ENCODE measurements at places on chromosomes 3 and 15. TPM values are rescaled to one million over a fixed set of nuclear protein-coding genes. Genes with fewer than 3 reads are reported as not detected.
A peak's percentile ranks its signal among the peaks of the same experiment; 100 is the strongest.

The ADAMTS7 gene
- 64.7 TPM for total RNA-seq

The ADIPOQ gene
- not detected for total RNA-seq

The FBLN2 gene
- total RNA-seq: 1.4 TPM

The GOLGA8M gene
- 1.6 TPM for total RNA-seq

The TTC23 gene
- total RNA-seq: 18.6 TPM

The VPS13C gene
- total RNA-seq: 57.5 TPM

- H3K36me3 ChIP-seq: no peaks in the 10 kb centered on the region
- no peak overlapping the region for H3K4me3 ChIP-seq
- H3K4me1 ChIP-seq: no peaks in the 10 kb centered on the region
These were observed 13.1 kb upstream of the SKIC8 start for GRCh38 chr15:78312536-78312935.

DNA sequence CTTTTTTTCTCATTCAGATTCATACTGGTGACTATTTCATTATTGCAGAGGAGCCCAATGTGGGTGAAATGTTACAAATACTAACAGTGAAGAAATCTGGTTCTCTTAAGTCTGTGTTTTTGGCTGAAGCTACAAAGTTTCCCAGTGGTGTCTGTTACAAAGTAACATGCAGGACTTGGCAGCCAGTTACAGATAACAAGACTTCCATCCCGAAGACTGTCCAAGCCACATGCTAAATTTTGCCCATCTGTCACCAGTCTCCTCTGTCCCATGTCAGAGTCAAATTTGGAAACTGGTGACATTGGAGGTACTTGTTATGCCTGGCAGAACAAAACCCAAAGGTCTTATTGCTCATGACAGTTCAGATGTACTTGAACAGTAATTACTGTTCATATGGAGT, 269.2 kb upstream of the GOLIM4 start:
- no peaks in the 10 kb centered on the region for H3K27me3 ChIP-seq
- H3K4me3 ChIP-seq: no peak overlapping the region
- no peaks in the 10 kb centered on the region for H3K4me1 ChIP-seq
- no peak overlapping the region for H3K27ac ChIP-seq
- no peak for DNase-seq

GRCh38 chr15:44082558-44083157, 112.4 kb downstream of the FRMD5 start:
- H3K4me1 ChIP-seq: peaks cover 51% of the 10 kb centered on the region
- H3K27ac ChIP-seq: peak overlapping the region; percentile 80
- H3K27me3 ChIP-seq: no peaks in the 10 kb centered on the region
- H3K4me3 ChIP-seq: peak overlapping the region; percentile 1

GRCh38 chr3:133211449-133211848, 173.3 kb downstream of the TMEM108 start:
- no peak for DNase-seq
- peaks cover 2% of the 10 kb centered on the region for H3K27me3 ChIP-seq
- H3K4me1 ChIP-seq: no peaks in the 10 kb centered on the region
- no peak overlapping the region for H3K27ac ChIP-seq

GRCh38 chr3:188390775-188391443, 237.0 kb downstream of the LPP start:
- H3K27me3 ChIP-seq: no peaks in the 10 kb centered on the region
- no peak overlapping the region for H3K4me3 ChIP-seq
- H3K36me3 ChIP-seq: no peaks in the 10 kb centered on the region
- peaks cover 14% of the 10 kb centered on the region for H3K4me1 ChIP-seq

- peaks cover 4% of the 10 kb centered on the region for H3K4me1 ChIP-seq
- no peaks in the 10 kb centered on the region for H3K27me3 ChIP-seq
- H3K36me3 ChIP-seq: no peaks in the 10 kb centered on the region
- no peak overlapping the region for H3K27ac ChIP-seq
- no peak for DNase-seq
These were observed 81.4 kb downstream of the ARNT2 start for GRCh38 chr15:80485370-80486164.

DNA sequence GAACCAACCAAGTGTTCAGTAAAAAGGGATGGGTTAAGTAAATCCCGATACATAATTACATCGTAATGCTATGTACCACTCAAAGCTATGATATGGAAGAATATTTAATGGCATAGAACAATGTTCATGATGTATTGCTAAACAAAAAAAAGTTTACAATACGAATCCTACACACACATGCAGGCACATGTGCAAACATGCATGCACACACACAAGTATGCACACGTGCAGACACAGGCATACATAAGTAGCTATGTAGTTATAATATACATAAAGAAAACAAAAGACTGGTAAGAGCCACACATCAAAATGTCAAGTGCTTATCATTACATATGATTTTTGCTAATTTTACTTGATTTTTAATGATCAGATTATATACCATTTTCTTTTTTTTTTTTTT, 74.2 kb downstream of the ARRDC4 start:
- no peak for DNase-seq
- no peak overlapping the region for H3K27ac ChIP-seq

- no peak overlapping the region for H3K27ac ChIP-seq
- no peaks in the 10 kb centered on the region for H3K36me3 ChIP-seq
- no peak for DNase-seq
These were observed 36.6 kb upstream of the MAGEF1 start for GRCh38 chr3:184748219-184749135.

- H3K27ac ChIP-seq: no peak overlapping the region
- DNase-seq: no peak
- H3K4me3 ChIP-seq: no peak overlapping the region
- H3K27me3 ChIP-seq: no peaks in the 10 kb centered on the region
These were observed 91.0 kb downstream of the TPRG1 start for GRCh38 chr3:189262746-189263145.

DNA sequence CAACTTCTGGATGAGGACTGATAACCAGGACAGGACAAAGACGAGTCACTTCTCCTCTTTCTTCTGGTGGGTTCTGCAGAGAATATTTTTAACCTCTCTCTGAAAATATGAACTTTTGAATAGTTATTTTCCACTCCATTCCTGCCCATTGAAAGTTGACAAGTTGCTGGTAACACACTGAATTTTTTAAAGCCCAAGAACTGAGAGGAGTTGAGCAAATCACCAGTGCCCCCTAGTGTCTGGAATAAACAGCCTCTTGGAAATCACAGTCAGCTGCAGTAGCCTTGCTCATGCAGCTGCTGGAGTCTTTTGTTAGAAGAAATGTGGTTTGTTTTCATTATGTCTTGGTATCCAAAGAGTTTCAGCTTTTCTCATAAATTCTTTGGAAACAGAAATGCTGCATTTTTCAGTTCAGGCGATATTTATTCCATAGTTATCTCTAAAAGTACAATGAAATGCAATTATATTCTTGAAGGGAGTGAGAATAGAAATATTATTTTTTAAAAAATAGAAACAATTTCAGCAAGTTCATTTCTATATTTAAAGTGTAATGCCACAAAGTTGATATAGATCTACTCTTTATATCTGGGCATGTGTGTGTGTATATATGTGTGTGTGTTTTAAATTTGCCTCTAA, 741.0 kb upstream of the CBLB start:
- no peaks in the 10 kb centered on the region for H3K36me3 ChIP-seq
- H3K4me1 ChIP-seq: peaks cover 18% of the 10 kb centered on the region
- peak; percentile 92 for DNase-seq
- no peaks in the 10 kb centered on the region for H3K27me3 ChIP-seq
- no peak overlapping the region for H3K27ac ChIP-seq

GRCh38 chr3:16482770-16483531, 30.5 kb downstream of the RFTN1 start:
- DNase-seq: no peak
- H3K27ac ChIP-seq: no peak overlapping the region

GRCh38 chr3:122903171-122903570, 108.3 kb downstream of the SLC49A4 start:
- H3K27ac ChIP-seq: no peak overlapping the region
- H3K4me3 ChIP-seq: no peak overlapping the region
- H3K36me3 ChIP-seq: no peaks in the 10 kb centered on the region
- no peak for DNase-seq

- DNase-seq: no peak
- H3K4me1 ChIP-seq: no peaks in the 10 kb centered on the region
- no peak overlapping the region for H3K27ac ChIP-seq
- no peak overlapping the region for H3K4me3 ChIP-seq
- H3K36me3 ChIP-seq: peaks cover 31% of the 10 kb centered on the region
These were observed 72.2 kb downstream of the KLHL25 start for GRCh38 chr15:85722374-85723152.

DNA sequence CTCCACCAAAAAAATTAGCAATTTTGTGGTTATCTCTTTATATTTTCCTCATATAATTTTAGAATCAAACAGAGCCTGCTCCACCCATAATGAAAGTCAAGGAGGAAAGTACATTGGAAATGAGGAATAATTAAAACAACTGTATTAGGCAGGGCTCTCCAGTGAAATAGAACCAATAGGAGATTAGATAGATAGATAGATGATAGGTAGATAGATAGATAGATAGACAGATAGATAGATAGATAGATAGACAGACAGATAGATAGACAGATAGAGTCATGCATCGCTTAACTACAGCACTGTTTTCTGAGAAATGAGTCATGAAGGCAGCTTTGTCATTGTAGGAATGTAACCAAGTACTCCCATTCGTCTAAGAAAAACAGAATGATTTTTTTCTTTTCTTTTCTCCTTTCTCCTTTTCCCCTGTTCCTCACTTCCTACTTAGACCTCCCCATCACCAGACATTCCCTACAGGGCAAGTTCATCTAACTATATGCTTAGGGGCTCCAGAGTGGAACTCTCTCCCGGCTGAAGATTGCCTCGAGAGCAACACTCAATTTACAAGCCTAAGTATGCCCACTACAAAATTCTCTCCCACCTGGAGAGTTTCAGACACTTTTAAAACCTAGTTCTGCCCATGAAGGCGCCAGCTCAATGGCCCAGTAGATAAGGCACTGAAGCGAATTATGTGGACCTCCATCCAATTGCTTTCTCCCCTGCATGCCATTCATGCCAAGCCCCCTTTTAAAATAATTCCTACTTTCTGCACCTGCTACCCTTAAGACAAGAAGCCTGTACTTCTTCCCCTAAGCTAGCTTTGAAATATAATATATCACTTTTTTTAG, 53.3 kb upstream of the LIPC start:
- DNase-seq: no peak
- H3K27ac ChIP-seq: no peak overlapping the region
- no peak overlapping the region for H3K4me3 ChIP-seq
- H3K36me3 ChIP-seq: no peaks in the 10 kb centered on the region
- peaks cover 9% of the 10 kb centered on the region for H3K4me1 ChIP-seq
